ENCODE measurements at places on chromosomes 3 and 15. TPM values are rescaled to one million over a fixed set of nuclear protein-coding genes. Genes with fewer than 3 reads are reported as not detected.

Gene CAND2
- 6.1 TPM for total RNA-seq

Gene RTP3
- total RNA-seq = not detected

- peak; percentile 18 for DNase-seq
These were observed 682.6 kb downstream of the ROBO1 start for GRCh38 chr3:79085171-79085570.

DNA sequence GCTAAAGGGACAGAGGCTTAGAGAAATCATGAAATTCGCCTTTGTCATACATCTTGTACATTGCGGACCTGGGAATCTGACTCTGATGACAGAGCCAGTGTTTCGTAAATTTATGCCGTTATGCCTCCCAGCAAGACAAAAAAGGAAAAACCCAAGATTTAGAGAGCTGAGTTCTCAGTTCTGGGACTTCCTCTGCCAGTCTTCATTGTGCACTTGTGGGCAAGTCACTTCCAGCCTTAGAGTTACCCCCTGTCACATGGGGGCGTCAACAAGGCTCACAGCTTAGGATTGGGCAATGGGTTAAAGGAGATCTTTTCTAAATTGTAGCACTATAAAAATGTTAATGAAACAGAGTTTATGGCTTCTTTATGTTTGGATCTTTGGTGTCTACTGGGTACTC lies 41.9 kb upstream of the MITF start:
- no peak for DNase-seq

- no peak for DNase-seq
These were observed 10.4 kb downstream of the SLC12A8 start for GRCh38 chr3:125202197-125202596.

DNA sequence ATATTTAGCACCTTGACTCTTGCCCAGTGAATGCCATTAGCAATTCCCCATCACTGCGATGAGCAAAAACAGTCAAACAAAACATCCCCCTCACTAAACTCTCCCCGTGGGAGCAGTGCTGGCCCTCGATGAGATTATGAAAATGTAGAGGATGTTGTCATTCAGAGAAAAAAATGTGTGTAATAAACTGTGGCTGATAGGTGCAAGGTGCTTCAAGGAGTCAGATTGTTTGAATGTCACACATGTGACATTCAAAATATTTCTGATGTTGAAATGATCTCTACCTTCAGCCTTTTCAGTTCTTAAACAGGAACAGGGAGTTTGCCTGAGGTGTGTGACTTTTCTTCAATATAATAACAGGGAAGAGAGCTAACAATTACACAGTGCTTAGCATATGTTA lies 281.8 kb upstream of the TRIM42 start:
- DNase-seq = no peak

GRCh38 chr15:45377609-45378148 lies 665 bp downstream of the GATM start:
- peak; percentile 31 for DNase-seq

Data from skin of body (tissue), 3 donors.